ENCODE measurements at places on chromosomes 3 and 15.

DNA sequence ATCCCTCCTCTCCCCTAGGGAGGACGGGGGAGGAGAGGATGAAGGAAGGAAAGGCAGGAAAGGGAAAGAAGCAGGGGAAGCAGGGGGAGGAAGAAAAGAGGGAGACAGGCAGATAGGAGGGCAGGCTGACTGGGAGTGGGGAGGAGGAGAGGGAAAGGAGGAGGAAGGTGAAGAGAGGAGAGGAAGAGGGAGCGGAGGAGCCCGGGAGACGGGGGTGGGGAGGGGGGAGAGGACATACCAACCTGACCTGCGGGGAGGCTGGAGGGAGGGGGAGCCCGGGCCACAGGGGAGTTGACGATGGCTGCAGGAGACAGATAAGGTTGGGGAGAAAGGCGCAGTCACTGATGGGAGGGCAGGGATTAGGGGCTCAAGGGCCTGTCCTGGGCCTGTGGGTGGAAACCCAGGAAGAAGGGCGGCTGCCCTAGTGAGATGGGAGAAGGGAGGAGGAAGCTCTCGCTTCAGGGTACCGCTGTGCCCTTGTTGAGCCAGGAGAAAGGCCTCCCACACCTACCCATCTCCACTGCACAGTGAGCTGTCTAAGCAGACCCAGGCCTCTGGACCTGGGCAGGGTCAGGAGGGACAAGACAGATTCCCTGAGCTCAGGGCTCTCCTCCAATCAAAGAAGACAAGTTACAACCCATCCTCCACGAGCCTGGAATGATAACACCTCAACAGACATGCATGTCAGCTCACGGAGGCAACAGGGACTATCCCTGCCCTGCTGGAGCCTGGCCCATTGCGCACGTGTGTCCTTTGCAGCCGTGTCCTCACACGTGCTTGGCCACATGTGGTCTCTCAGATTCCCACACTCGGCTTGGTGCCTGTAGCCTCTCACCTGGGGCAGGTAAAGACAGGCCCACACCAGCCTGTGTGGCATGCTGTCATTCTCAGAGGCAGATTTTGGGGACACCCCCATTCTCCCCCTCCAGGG, 27.9 kb downstream of the C3orf18 start:
- DNase-seq, result no peak

DNA sequence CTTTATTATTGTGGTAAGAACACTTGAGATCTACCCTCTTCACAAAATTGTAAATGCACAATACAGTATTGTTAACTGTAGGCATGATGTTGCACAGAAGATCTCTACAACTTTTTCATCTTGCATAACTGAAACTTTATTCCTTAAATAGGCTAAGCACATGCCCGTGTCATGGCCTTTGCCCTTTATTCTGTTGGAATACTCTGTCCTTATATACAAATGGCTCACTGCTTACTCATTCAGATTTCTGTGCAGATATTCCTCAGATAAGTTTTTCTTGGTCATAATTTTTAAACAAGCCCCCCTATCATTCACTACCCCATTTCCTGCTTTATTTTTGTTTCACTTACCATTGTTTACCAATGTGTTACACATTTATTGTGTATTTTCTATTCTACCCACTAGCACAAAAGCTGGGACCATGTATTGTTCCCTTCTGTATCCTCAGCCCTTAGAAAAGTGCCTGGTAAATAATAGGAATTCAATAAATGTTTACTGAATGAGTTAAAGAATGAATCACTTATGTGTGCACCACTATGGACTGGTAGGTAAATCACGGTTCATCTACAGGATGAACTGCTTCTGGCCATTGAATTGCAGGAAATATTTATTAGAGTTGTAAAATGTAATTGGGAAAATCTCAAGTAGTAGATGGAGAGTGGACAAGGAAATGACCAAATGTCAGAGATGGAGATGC, 151.0 kb downstream of the CPNE4 start:
- no peak for DNase-seq

DNA sequence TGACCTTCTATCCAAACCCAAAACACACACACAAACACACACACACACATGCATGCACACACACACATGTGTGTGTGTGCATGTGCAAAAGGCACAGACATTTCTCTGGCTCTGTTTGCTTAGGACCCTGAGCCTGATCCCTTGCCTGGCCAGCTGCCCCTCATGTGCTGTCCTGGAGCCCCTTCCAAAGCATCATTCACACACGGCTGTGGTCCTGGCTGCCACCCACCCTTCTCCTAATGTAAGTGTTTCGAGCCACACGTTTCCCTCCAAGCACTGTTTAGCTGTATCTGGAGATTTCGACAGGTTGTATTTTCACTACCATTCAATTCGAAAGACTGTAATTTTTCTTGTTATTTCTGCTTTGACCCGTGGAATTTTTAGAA, 45.8 kb upstream of the KLF13 start:
- no peak for DNase-seq

GRCh38 chr15:77568973-77569728, 63.6 kb downstream of the LINGO1 start:
- DNase-seq, result no peak

Measured in T-helper 1 cell (primary cell).